Left renal pelvis (tissue), 4 donors: ENCODE measurements at places on chromosomes 12 and 14.

GRCh38 chr14:101226265-101226602 is 322.7 kb upstream of the RTL1 start:
- no peak for DNase-seq

DNA sequence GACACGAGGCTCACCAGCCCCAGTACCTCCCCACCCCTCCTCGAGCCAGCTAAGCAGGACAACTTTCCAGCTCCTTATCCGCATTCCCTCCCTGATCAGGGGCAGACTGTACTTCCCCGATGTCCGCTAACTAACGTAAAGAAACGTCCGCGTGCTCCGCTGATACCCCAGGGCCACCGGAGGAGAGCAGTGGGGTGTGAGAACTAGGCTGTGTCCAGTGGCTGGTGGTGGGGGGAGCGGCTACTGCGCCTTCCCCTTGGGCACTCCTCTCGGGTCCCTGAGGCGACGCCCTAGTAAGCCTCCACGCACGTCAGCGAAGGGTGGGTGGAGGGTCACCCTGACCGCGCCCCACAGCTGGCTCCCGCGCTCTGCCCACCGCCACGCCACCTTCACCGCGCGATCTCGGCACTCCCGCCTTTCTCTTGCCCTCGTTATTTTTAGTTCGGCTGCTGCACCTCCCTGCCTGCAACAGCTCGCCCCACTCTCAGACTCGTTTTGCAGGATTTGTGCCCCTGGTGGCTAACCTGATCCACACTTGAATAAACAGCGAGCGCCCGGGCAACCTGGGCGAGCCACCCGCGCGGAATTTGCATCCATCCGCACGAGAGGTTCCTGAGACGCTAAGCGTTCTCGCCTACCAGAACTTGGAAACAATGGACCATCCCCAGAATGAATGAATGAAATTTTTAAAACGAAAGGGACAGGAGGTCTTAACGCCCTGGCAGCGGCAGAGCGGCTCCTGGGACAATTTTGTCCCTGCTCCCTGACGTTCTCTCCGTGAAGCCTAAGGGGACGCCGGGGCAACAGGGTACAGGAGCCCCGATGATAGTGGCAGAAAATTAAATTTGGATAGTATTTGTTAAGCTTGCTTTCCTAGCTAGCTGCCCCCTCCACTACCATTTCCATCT is 6.9 kb upstream of the BMP4 start:
- no peak for DNase-seq

GRCh38 chr14:86168371-86168770 is 638.4 kb downstream of the FLRT2 start:
- no peak for DNase-seq

DNA sequence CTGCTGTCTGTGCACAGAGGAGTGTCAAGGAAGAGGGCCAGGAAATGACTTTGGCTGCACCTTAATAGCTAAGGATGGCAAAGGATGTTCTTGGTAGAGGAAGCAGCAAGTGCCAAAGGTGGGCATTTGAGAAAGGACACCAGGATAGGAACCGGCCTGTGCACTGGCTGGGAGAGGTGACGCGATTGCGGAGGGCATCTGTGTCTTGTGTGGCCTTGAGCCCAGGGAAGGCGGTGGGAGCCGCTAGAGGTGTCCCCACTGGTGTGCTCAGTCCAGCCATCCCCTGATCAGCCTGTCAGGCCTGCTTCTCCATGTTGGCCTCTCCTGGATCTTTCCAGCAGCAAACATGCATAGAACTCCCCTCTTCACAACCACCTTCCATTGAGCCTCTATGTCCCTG is 30.2 kb downstream of the PAPLN start:
- DNase-seq = no peak

GRCh38 chr14:68380329-68380741 is 412.5 kb downstream of the ZFP36L1 start:
- DNase-seq = no peak

DNA sequence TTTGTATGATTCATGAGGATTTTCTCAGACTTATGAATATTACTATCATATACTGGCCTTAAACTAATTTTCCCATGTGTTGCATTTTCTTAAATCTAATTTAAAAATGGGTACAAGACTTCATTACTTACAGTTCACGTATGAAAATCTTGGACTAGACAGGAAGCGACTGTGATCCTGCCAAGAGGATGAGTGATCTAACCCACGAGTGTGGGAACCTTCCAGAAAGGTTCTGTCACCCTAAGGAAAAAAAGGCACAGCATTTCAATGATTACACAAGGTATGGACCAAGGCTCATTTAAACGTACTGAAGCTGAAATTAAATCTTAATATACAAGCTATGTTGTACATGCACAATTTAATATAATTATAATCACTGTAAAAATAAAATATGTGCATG is 293.5 kb upstream of the DIO2 start:
- DNase-seq = no peak

- DNase-seq = peak; percentile 94
Measured at GRCh38 chr14:32076278-32077080, 625 bp upstream of the ARHGAP5 start.

- DNase-seq = no peak
Measured at GRCh38 chr12:96879301-96879700, 27.8 kb upstream of the NEDD1 start.

- no peak for DNase-seq
Measured at GRCh38 chr12:18158774-18159557, 69.0 kb upstream of the RERGL start.

GRCh38 chr12:112846619-112847018 is 55.1 kb downstream of the RPH3A start:
- DNase-seq = no peak

- no peak for DNase-seq
Measured at GRCh38 chr12:122022393-122023338, 982 bp downstream of the BCL7A start.

- DNase-seq = no peak
Measured at GRCh38 chr12:26678697-26679660, 154.0 kb downstream of the ITPR2 start.

DNA sequence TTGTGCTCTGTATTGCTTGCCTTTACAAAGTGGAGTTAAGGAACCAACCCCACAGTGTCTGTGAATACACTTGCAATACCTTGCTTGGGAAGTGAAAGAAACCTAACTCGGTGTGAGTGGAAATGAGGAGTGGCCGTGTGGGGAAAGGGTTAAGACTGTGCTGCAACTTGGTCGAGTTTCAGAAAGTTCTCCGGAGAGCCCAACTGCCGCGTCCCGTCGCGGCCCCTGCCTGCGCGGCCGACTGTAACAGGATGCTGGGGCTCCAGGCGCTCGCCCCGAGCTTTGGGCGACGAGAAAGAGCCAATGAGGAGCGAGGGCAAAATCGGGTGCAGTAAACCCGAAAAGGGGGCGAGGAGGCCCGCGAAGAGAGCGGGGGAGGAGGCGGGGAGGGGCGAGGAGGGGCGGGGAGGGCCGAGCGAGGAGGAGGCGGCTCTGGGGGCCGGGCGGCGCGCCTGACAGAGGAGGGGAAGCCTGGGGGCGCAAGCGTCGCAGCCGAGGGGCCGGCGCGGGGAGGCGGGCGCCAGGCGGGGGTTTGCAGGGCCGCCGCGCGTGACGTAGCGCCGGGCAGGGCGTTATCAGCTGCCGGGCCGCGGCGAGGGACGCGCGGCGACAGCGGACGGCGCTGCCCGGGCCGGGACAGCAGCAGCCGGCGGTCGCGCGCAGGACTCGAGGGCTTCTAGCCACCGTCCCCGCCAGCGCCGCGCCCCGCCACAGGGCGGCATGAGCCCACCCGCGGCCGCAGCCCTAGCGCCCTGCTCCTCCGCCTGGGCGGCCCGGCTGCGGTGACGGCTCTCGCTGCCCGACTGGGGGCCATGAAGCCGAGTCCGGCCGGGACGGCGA is at the start of gene DACT1:
DACT1 (plus strand) TSS at position 572 of the 840 bp plus-strand sequence; CDS start at position 813, 241 bp downstream.
- DNase-seq = peak; percentile 66

- no peak for DNase-seq
Measured at GRCh38 chr14:96756745-96757144, 40.4 kb upstream of the VRK1 start.

- no peak for DNase-seq
Measured at GRCh38 chr12:41697161-41697560, 447.5 kb downstream of the GXYLT1 start.

- DNase-seq = no peak
Measured at GRCh38 chr14:52053044-52053443, 15.8 kb downstream of the NID2 start.

DNA sequence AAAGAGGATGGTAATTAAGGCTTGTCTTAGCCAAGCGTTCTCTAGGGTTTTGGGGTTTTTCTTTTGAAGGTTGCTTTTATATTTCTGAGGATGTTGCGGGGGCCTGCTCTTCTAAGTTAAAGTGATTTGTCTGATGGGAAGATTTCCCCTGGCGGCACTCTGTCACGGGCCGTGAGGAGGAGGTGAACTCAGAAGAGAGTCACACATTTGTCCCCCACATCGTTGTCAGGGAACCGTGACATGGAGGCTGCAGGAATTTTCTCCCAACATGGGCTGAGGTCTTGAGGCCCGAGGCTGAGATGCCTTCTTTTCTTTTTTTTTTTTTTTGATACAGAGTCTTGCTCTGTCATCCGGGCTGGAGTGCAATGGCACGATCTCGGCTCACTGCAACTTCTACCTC is 71.5 kb downstream of the ADGRD1 start:
- no peak for DNase-seq

- no peak for DNase-seq
Measured at GRCh38 chr12:58969237-58969636, 48.9 kb upstream of the LRIG3 start.
